ENCODE measurements at places on chromosomes 1 and 21.

DNA sequence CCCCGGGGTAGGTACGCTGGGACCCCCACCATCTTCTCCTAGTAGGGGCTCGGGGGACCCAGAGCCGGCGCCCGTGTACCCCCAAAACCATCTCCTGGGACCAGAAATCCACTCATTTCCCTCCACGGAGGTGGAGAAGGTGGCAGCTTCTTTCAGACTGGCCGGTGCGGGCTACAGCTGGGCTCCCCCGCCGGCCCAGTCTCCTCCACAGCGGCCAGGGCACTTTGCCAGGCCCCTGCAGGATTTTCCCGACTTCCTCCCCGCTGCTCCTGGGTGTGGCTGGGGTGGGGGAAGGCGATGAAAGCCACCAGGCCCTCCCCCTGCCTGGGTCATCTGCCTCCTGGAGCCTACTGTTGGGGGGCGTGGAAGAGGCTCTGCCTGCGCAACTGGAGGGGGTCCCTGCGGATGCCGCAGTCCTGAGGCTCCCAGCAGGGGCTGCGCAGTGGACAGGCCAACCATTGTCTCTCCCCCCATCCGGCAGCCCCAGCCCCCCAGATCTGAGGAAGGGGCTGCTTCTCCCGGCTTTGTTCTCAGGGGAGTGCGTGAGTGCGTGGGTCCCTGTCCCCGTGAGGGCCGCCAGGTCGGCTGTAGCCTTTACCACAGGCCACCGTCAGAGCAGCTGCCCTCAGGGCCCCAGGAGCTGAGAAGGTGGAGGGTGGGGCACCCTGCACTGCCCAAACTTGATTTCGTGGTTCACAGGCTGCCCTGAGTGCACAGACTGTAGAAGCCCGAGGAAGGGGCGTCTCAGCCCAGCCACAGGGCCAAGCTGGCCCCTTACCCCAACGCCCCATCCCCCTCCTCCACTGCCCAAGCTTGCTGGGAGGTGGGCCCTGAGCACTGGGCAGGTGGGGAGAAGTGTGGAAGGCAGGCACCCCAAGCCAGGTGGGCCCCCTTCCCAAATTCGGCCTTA, 1.3 kb downstream of the AGRN start:
- no peak for DNase-seq

DNA sequence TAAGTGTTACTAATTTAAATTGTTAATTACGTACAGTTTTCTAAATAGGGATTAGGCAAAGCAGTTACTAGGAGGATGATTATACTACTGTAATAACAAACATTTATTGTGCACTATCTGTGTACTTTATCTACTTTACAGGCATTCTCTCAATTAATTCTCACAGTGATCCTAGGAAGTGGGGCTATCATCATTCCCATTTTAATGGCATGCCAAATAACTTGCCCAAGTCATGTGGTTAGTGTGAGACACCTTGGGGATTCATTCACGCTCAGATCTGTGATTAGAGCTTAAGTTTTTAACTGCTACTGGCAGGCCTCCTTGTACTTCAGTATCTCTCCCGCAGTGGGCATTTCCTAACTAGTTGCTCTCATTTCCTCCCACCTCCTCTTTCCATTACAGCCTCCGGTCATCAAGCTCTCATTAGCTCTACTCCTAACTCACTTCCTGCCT, 11.5 kb downstream of the PHLDA3 start:
- DNase-seq, result no peak

- DNase-seq, result no peak
Measured at GRCh38 chr1:77825131-77825709, 45.8 kb downstream of the MIGA1 start.

DNA sequence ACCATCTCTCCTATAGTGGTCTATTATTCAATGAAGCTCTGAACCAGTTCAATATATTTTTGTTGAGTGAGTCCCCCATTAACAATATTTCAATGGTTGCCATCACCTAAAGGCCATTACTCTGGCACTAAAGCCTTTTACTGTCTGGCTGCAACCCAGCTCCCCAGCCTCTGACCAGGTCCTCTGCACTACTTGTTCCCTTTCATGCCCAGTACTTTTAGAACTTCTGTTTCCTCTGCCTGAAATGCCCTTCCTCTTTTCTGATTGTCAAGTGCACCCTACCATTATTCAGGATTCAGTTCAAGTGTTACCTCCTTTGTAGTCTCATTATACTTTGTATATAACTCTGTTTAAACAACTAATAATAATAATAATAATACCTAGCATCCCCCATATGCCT, 30.4 kb upstream of the ZFYVE9 start:
- DNase-seq, result no peak

- no peak for DNase-seq
Measured at GRCh38 chr1:166836733-166837132, 2.5 kb upstream of the POGK start.

- no peak for DNase-seq
Measured at GRCh38 chr1:112465122-112465521, 43.6 kb upstream of the WNT2B start.

DNA sequence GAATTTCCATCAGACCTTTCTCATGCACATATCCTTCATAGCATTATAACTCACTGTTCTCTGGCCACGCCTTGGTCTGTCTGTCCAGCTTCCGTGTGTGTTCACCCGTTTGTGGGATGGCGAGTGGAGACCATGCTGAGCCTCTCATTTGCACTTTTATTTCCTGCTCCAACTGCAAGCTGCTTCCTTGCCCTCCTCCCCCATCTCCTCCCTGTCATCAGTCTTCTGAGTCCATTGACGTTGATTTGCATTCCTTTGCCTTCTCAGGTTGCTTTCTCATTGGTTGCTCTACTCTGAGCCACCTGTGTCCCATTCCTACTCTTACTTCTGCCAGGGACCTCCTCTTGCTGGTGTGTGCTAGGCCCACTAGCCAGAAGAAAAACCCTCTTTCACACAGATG, 146.4 kb downstream of the NOS1AP start:
- no peak for DNase-seq

GRCh38 chr1:242467556-242468145, 56.8 kb downstream of the PLD5 start:
- no peak for DNase-seq
